ENCODE measurements at places on chromosomes 12 and 14.

- no peak for DNase-seq
Observed at GRCh38 chr14:86237733-86238132, 707.8 kb downstream of the FLRT2 start.

DNA sequence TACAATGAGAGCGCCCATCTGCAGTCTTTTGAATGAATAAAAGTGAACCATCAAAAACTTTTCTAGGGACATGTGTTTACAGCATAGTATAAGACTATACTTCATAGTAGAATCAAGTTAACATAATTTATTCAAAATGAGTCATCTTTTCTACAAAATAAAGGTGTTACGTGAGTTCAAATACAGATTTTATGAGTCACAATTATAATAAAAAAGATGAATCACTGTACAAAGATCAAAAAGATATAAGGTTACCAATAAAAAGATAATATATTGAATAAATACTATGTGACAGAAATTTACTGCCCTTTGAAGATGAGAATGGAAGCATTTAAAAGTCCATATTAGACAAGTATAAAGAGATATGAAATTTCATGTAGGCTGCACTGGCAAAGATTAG, 2.8 kb downstream of the MBIP start:
- DNase-seq = no peak

- no peak for DNase-seq
Observed at GRCh38 chr12:109710205-109710746, 3.3 kb upstream of the FAM222A start.

DNA sequence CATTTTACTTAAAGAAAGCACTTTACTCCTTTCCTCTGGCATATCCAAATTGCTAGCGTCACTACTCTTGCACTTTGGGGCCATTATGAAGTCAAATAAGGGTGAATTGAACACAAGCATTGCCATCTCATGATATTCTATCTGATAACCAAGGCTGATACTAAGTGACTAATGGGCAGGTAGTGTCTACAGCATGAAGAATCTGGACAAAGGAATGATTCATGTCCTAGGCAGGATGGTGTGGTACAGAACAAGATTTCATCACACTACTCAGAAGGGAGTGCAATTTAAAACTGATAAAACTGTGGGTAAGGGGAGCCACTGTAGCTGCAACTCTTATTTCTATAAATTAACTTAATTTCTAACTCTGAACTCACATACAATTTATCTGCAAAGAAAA, 7.7 kb upstream of the SLC6A15 start:
- DNase-seq = no peak

DNA sequence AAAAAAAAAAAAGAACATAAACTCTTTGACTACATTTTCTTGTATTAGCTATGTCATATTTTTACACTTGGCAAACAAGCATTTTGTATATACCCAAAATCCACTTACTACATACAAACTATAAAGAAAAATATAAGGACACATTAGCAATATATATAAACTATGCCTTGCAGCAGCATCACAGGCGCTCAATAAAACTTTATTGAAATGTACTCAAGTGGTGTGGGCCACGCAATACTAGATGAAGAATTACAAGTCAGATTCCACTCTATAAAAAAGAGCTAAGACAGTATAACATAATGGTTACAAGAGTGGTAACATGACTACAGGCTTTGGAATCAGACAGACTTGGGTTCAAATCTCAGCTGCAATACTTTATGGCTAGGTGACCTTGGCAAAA, 3.1 kb upstream of the AP4S1 start:
- no peak for DNase-seq

- DNase-seq = no peak
Observed at GRCh38 chr12:1878695-1879094, 39.8 kb downstream of the CACNA2D4 start.

DNA sequence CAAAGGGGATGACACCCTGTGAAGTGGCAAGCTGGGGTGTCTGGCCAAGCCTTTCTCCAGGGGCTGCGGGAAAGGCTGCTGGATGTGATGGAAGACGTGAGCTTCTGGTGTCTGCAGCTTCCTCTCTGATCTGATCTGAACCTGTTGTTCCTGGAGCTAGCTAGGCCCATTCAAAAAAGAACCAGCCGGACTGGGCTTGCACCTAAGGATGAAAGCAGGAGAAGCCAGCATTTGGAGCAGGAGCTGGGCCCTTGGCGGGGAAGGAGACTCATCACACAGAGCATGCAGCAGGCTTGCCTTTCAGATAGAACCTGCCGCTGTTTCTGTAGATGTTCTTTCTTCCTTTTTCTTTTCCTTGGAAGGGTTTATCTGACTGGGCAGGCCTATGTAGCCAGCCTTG, 9.5 kb downstream of the RPH3A start:
- no peak for DNase-seq

GRCh38 chr12:93149229-93149628, 220.1 kb upstream of the EEA1 start:
- DNase-seq = no peak

- DNase-seq = no peak
Observed at GRCh38 chr14:95523815-95524448, 7.5 kb upstream of the SYNE3 start.

- no peak for DNase-seq
Observed at GRCh38 chr14:67729072-67729885, 27.6 kb downstream of the RDH12 start.

DNA sequence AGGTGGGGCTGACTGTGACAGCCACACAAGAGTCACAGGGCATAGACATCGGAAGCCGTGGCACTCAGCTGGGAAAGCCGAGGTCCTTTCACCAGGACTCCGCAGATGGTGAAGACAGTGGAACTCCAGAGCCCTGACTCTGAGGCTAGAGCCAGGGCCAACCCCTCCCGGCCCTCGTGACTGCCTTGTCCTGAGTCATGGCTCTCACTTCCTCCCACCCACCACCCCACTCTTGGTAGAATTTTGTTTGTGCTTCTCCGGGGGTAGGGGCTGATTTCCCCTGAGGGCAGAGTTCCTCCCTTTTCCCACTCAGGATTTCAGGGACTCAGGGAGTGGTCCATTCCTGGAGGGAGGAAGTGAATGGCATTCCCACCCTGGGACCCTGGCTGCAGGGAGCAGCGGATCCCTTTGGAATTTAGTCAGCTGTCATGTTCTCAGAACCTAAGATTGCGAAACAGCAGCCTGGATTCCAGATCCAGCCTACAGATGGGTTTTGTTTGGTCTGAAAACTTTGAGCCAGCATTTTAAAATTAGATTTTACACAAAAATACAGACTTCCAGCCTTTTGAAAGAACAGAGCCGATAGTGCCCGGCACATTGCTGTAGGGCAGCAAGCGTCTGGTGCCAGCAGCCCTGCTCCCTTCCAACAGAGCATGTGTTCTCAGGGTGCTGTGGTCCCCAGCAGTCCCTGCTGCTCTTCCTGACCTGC, 50.7 kb downstream of the TPCN1 start:
- no peak for DNase-seq

- no peak for DNase-seq
Observed at GRCh38 chr12:30378307-30378706, 317.4 kb downstream of the IPO8 start.

GRCh38 chr12:25806271-25806670, 152.2 kb upstream of the RASSF8 start:
- DNase-seq = no peak

DNA sequence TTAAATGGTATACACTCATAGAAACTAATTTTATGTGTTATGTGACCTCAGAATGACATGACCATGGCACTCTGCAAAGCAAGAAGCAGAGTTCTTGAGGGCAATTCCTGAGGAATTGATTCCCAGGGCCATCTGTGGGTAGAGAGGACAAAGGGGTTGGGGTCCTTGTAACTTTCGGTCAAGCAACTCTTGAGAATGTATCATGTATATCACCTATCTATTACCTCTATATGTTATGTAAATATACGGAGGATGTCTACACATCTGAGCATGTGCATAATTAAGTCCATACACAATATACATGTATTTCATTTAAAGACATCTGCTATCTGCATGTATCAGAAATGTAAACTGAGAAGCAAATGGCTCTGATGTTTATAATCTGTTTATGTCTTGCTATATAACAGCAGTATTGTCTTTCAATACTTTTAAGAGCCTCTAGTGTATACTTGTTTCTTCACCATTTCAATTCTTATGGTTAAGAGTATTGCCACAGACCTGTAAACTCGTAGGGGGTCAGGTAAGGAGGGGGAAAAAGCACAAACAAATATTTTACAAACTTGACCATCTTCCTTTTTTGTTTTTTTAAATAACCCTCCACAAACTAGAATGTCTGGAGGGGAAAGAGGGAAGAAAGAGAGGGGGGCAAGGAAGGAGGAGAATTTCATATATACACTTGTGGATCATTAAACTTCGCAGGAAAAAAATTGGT, 4.5 kb downstream of the FOXA1 start:
- DNase-seq = no peak

- DNase-seq = no peak
Observed at GRCh38 chr12:65924716-65925115, 100.4 kb downstream of the HMGA2 start.

GRCh38 chr14:43872752-43873655, 634.1 kb downstream of the FSCB start:
- no peak for DNase-seq

GRCh38 chr12:88566430-88566829, 13.8 kb downstream of the KITLG start:
- DNase-seq = no peak

GRCh38 chr12:116320791-116321217, 43.3 kb upstream of the MED13L start:
- no peak for DNase-seq

DNA sequence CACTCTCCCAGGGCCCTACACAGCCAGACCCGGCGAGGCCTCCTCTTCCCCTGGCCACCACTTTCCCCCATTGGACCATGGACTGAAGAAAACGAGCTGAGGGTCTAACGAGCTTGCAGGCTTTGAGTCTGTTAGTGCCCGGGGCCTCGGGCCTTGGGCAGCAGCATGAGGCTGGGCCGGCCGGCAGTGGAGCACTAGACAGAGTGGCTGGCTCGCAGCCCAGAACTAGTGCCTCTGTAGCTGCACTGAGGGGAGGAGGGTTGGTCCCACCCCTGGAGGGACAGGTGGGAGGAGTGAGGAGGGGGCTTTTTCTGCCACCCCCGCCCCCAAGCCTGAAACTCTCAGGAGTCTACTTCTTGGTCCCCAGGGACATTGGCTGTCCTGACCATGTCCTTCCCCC, 38.7 kb downstream of the SLC6A12 start:
- no peak for DNase-seq

DNA sequence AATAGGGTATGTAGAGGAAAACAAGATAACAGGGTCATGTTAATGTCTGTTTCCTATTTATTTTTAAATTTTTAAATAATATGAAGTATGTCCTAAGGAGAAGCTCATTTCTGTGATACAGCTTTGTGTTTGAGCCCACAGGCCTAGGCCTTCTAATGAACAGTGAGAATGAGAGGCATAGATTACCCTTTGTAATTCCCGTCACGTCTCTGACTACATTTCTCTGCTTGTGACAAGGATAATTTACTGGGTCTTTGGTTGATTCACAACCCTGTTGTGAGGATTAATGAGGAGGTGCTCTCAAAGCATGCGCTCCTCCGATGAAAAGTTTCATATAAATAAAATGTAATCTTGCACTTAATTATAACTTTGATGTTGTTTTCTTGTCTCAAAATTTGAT, 56.1 kb downstream of the SYT10 start:
- DNase-seq = no peak

DNA sequence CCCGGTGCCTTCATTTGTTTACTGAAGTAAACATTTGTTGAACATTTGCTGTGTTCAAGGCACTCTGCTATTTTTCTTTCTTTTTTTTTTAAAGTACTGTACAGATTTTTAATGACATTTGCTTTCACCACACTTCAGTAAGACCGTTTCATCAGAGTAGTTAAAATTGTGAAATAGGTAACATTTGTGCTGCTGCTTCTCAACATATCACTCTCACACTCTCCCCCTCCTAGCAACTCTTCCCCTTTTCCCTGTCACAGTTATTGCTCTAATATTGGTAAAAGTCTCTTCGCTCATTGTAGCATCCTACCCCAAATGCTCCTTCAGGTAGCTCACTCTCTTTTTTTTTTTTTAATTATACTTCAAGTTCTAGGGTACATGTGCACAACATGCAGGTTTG, 49.6 kb downstream of the SRGAP1 start:
- no peak for DNase-seq

DNA sequence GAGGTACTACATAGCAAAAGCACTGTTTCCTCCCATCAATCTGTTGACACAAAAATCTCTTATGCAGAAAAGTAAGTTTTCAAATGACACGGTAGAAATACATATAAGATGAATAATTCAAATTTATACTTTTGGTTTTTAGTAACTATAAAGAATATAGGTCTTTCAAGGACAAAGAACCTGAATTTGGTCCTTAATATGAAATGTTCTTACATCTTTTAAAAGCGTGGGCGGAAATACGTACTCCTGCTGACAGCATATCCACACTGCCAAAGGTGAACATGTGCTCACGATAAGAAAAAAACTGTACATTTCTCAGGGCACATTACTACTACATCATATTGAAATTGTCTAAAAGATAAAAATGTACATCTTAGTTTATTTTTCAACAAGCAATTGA, 127.6 kb downstream of the FOXN3 start:
- DNase-seq = no peak

DNA sequence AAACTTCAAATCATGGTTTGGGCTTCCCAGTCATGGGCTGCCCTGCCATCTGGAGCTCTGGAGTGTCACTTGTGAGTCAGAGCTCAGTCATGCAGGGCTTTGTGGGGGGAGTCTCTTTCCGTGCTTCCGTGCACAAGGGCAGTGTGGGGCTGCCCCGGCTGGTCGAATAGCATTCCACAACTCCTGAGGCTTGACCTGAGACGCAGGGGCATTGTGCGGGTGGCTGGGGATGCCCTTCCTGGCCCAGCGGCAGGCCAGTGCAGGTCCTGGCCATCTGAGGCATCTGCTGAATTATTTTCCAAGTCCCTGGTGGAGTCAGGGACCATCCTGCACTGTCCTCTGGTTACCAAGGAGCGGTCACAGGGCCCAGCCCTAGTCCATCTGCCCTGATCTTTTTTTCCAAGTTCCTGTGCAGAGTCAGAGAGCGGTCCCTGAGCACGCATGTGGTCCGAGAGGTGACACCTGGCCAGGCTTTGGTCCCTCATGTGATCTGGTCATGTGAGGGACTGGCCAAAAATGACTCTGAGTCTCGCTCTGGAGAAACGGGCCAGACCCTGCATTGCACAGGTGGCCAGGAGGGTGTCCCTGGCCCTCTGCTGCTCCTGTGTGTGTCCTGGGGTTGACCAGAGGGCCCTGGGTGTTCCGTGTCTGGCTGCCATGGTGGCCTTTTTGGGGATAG, 167.0 kb upstream of the ALG10B start:
- DNase-seq = no peak

- no peak for DNase-seq
Observed at GRCh38 chr14:83096092-83096491, 1562.4 kb upstream of the SEL1L start.

DNA sequence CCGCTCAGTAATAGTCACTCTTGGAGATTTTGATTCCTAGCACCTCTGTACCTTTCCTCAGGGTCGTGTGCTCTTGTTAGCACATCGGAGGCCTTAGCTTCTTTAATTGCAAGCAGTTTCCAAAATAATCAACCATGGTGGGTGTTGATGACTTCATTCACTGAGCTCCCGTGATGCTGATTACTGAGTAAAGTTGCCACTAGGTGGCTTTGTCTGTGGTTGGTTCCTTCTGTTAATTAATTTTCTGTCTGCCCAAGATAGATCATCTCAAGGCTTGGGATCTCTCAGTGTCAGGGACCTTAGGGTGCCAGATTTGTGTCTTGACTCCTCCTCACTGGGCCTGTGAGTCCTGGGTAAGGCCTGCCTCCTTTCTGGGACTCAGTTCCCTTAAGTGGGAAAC, 54.3 kb downstream of the PTPN11 start:
- no peak for DNase-seq
